ENCODE measurements at places on chromosomes 16 and 17.

GRCh38 chr17:69819316-69820087 lies 255.5 kb upstream of the KCNJ16 start:
- no peak for DNase-seq

DNA sequence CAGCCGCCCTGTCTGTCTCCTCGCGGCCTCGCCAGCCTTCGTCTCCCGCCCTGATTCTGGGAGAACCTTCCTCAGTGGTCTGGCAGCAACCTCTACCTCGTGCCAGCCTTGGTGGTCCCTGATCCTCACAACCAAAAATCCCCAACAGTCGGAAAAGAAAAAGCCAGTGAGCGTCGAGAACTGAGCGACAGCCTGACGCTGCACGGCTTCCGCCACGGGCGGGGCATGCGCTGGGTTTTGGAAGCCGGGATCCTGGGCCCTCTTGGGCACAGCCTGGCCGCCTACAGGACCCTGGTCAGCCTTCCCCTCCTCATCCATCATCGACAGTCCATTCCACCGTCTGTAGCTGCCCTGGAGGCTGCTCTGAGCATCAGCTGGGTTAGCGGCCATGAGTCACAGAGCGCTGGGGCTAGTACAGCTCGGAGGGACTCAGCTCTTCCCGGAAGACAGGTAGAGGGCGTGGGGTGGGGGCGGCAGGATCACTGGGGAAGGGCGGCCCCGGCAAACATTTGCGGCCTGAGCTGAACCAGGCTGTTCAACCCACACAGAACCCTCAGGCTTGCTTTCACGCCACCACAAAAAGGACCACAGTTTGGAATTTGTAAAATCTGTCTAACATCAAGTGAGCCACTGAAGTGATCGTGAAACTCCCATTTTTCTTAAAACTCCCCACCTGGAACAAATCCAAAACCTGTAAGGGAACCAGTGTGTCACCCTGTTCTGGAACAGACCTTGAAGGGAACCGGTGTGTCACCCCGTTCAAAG lies 55.4 kb upstream of the DOC2B start:
- no peak for DNase-seq

DNA sequence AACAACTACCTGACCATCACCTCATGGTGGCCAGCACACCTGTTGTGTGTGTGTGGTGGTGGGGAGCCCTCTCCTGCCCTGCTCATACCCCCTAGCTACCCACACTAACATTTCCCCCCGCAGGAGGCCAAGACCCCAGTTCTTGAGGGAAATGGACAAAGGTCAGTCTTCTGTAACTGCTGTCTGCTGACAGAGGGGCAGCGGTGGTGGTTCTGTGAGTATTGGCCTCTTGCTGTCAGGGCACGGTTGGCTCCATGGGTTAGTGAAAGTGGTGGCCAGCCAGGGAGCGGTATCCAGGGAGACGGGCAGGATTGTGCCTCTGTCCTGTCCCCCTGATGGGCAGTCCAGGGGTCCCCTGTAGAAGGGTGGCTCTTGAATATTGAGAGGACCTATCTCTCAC lies 26.2 kb downstream of the ZNF778 start:
- DNase-seq = no peak

DNA sequence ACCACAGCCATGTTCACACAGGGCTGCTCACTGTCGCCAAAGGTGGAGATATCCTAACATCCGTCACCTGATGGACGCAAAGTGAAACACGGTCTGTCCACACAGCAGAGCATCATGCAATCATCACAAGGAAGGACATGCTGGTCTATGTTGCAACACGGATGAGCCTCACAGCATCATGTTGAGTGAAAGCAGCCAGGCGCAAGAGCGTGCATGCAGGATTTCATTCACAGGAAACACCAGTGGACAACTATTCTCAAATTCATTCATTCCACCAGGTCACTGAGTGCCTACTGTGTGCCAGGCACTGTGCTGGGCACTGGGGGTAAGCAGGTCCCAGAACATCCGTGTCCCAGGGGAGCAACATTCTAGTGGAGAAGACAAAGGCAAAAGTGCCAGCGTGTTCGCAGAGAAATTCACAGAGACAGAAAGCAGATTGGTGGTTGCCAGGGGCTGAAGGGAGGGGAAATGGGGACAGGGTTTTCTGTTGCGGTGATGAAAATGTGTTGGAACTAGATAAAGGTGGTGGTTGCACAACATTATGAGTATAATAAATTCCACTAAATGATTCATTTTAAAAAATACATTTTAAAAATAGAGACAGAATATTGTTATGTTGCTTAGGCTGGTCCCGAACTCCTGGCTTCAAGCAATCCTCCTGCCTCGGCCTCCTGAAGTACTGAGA lies 22.7 kb upstream of the KCNJ12 start:
- DNase-seq = no peak

DNA sequence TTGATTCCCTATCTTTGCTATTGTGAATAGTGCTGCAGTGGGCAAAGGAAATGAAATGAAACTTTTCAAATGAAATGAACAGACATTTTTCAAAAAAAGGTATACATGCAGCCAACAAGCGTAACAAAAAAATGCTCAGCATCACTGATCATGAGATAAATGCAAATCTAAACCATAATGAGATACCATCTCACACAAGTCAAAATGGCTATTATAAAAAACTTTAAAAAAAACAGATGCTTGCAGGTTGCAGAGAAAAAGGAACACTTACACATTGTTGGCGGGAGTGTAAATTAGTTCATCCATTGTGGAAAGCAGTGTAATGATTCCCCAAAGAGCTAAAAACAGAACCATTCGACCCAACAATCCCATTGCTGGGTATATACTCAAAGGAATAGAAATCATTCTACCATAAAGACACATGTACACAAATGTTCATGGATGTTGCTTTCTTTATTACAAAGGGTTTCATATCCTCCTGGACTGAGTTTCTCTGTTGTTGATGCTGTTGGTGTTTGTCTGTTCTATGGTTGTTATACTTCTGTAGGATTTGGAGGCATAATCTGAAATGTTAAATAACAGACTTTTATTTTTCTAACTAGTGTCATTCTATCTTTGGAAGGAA lies 99.3 kb upstream of the SOX9 start:
- DNase-seq = no peak

- no peak for DNase-seq
Measured at GRCh38 chr16:87918338-87918737, 18.0 kb downstream of the CA5A start.

DNA sequence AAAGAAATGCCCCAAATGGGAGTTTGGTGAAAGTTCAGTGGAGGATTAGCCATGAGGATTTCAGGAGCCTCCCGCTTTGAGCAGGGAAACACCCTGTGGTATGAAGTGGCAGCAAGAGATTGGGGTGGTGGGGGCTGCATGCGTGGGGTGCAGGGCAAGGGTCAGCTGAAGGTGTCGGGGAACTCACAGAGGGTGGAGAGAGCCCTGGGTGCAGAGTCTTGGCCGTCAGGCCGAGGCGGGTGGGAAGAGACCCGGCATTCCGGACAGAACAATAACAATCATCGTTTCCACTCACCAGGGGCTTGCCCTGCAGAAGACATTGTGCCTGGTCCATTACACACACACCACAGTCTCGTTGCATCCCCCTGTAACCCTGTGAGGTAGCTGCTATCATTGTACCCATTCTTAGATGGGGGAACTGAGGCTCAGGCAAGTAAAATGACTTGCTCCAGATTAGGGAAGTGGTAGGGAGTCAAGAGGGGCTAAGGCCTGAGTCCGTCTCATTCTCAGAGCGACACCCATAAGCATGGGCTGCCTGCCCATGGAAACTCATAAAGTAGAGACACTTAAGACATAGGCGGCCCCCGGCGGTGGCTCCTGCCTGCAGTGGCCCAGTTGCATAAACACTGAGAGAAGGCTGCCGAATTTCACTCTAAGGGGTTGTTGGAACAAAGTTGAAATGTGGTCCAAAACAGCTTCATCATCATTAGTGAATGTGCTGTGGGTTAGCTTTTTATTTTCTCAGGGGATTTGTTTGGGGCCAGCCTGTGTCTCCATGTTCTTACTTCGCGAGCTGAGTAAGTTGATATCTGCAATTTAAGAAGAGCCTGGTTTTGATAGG lies 93.3 kb downstream of the CMIP start:
- DNase-seq = no peak

- DNase-seq = peak; percentile 33
Measured at GRCh38 chr17:17207998-17208397, 1.9 kb upstream of the PLD6 start.

GRCh38 chr17:3308603-3309002 lies 10.4 kb upstream of the OR3A1 start:
- no peak for DNase-seq

GRCh38 chr16:12449795-12450194 lies 353.9 kb downstream of the CPPED1 start:
- no peak for DNase-seq

DNA sequence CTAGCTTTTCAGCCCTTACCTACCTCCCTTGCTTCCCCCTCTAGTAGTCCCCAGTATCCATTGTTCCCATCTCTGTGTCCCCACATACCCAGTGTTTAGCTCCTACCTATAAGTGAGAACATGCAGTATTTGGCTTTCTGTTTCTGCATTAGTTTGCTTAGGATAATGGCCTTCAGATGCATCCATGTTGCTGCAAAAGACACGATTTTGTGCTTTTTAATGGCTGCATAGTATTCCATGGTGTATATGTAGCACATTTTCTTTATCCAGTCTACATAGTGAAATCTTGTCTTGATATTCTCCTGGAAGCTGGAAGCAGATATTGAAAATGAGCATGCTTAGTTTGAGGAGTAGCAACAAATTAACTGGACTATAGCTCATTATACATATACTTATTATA lies 45.7 kb upstream of the TANC2 start:
- no peak for DNase-seq

GRCh38 chr17:14337596-14338079 lies 36.8 kb downstream of the HS3ST3B1 start:
- DNase-seq = no peak

DNA sequence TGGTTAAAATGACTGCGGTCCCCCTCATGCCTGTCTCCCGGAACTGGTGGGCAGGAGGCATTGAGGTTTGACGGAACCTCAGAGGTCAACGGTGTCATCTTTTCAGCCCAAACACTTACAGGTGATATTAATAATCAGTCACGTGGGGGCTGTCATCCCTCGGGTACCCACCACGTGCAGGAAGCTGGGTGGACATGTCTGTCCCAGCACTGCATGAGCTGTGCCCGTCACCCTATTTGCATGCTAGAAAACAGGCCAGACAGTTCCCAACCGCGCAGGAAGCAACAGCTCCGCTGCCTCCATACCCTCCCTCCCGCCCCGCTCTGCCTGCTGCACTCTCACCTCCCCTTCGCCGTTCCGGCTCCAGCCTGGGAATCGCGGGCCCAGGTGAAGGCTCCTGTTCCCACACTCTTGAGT lies 1.4 kb downstream of the SYNGR3 start:
- DNase-seq = no peak

DNA sequence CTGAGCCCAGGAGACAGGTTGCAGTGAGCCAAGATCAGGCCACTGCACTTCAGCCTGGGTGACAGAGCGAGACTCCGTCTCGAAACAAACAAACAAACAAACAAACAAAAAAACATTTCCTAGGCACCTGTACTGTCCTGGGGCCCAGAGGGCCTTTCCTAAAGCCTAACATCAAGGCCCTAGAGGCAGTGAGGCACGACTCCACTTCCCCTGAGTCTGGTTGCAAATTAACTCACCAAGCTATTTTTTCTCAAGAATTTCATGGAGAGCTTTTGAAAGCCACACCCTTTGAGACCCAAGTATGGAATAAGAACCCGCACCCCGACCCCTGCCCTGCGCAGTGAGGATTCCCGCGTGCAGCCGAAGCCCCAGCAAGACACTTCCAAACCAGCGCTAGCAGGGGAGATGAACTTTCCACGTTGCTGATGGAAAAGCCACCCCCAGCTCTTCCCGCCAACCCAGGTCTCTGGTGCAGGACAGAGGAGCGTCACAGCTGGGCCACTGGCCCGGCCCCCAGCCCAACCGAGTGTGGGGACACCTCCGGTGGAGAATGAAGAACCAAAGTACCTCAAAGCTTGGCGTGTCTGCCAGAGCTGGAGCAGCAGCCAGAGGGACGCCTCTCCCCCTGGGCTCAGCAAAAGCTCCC lies 1.2 kb downstream of the CHST5 start:
- DNase-seq = no peak

GRCh38 chr16:63617990-63618763 lies 1503.7 kb downstream of the CDH11 start:
- no peak for DNase-seq

DNA sequence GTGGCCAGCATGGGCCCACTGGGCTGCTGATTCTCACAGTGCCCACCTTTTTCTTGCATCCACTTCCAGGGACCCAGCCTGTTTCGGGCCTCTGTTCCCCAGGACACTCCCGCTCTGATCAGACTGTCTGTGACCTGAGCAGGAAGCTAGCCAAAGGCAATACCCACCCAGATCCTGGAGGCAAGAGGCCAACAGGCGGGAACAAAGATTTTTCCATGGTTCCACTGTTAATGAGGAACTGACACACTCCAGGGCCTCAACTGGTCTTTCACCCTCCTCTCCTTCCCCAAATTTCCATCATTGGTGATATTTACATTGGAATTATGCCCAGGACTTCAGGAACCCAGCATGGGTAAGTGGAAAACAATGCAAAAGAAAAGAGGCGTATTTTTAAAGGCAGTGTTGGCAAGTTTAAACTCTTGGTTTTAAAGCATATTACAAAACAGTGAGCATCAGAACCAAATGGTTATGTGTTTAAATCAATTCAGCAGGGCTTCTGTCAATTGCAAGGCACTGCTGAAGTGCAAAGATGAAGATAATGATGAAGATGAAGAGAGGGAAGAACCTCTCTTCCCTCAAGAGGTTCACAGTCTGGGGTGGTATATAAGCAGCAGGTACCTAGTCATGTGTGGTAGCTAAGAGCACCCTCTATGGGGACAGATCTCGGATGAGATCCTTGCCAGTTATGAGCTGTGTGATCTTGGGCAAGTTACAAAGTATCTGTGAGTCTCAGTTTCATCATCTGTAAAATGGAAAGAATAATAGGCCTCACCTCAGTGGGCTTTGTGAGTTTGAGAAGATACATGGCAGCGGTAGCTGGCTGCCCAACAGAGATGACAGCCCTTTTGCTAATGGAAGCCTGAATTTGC lies 14.4 kb upstream of the ATP2A3 start:
- no peak for DNase-seq

- DNase-seq = no peak
Measured at GRCh38 chr17:8267480-8268147, 18.5 kb downstream of the PFAS start.

DNA sequence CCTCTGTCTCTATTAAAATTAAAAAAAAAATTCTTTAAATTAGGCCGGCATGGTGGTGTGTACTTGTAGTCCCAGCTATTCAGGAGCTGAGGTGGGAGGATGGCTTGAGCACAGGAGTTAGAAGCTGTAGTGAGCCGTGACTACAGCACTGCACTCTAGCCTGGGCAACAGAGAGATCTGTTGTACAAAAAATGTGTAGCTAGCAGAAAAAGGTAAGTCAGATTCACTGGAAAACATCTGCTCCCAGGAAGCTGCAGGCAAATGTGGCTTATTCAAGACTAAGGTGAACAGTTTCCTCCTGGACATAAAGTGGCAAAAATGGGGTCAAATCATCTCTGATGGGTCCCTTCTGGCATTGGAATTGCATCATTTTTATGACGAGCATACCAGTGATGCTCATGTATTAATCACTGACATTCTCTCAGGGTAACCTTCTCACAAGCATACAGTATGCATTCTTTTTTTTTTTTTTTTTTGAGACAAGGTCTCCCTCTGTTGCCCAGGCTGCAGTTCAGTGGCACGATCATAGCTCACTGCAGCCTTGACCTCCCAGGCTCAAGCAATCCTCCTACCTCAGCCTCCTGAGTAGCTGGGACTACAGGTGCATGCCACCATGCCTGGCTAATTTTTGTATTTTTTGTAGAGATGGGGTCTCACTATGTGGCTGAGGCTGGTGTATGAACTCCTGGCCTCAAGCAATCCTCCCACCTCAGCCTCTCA lies 48.7 kb downstream of the CPPED1 start:
- no peak for DNase-seq

- DNase-seq = no peak
Measured at GRCh38 chr16:31674686-31675085, 147.0 kb downstream of the AHSP start.
